ENCODE measurements at places on chromosomes 11 and 22.
A peak's percentile ranks its signal among the peaks of the same experiment; 100 is the strongest.

GRCh38 chr11:75557666-75558494 lies 4.2 kb upstream of the SERPINH1 start:
- no peak for DNase-seq

DNA sequence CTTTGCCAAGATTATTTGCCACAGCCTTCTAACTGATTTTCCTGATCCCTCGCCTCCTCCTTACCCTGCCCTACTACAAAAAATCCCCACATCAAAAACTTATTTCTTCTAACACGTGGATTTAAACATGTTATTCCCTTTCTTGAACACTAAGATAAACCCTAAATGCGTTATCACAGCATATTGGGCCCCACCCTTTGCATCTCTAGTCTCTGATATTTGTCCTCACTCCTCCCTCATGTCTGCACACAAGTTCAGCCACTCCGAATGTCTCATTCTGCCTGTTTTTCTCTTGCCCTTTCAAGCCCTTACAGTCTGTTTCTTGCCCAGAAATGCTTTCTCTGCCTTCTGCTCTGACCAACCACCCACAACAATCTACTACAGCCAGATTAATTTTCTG lies 10.6 kb upstream of the ACER3 start:
- DNase-seq, result no peak

- DNase-seq, result no peak
Measured at GRCh38 chr22:21455334-21456089, 11.7 kb upstream of the TMEM191C start.

GRCh38 chr11:9150926-9151325 lies 59.5 kb upstream of the SCUBE2 start:
- DNase-seq, result no peak

DNA sequence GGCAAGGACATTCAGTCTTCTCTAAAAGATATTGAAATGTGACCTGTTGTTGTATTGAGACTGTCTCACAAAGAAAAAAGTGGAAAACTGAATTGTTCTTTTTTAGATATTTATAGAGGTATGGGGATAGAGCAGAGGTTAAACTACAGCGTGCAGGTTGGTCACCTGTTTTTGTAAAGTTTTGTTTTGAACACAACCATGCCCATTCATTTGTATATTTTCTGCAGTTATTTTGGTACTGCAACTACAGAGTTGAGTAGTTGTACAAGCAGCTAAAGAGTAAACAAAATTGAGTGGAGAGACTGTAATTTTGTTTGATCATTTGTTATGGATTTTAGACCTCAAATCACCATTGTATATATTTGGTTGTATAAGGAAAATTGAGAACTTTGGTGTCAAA lies 11.3 kb downstream of the EED start:
- no peak for DNase-seq

- no peak for DNase-seq
Measured at GRCh38 chr11:33920838-33921613, 29.1 kb upstream of the LMO2 start.

- DNase-seq, result no peak
Measured at GRCh38 chr11:14261066-14261465, 97.9 kb downstream of the RRAS2 start.

- no peak for DNase-seq
Measured at GRCh38 chr22:32837142-32837541, 35.6 kb downstream of the TIMP3 start.

- DNase-seq, result no peak
Measured at GRCh38 chr11:2194877-2195755, 23.5 kb upstream of the TH start.

- DNase-seq, result no peak
Measured at GRCh38 chr11:97364047-97364446, 974.2 kb downstream of the JRKL start.

- no peak for DNase-seq
Measured at GRCh38 chr11:76236092-76236999, 30.0 kb upstream of the WNT11 start.

DNA sequence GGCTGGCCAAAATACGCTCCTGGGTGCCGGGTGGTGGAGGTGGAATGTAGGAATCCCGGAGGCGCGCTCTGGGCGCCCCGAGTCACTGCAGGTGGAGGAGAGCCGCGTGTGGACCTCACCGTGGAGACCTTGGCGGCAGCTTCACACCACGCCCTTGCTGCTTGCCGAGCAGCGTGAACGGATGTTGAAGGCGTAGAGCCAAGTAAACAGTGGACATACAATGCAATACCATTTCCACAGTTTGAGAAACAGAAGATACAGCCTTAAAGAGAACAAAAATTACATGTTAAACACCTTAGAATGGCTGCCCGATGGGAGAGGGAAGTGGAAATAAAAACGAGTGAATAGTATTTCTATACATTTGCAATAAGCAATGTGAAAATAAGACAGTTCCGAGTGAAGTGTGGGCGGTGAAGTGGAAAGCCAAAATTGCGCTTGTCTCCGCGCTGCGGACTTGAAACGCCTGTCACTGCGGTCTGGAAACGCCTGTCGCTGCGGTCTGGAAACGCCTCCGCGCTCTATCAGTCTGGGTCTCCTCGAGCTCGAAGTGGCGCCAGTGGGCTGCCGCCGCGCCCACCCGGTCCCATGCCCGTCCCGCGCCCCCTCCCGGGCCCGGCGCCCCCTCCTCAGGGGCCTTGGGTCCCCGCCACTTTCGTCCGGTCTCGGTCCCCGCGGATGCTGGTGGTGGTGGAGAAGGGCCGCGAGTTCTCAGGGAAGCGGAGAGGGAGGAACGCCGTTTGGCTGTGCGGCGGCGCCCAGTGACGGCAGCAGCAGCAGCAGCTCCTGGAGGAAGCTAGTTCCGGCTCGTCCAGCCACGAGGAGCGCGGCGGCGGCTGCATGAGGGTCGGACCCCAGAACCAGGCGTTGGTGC lies 1.6 kb downstream of the NCR3LG1 start:
- DNase-seq, result peak; percentile 50

- DNase-seq, result no peak
Measured at GRCh38 chr11:77828926-77829325, 8.0 kb downstream of the AAMDC start.

DNA sequence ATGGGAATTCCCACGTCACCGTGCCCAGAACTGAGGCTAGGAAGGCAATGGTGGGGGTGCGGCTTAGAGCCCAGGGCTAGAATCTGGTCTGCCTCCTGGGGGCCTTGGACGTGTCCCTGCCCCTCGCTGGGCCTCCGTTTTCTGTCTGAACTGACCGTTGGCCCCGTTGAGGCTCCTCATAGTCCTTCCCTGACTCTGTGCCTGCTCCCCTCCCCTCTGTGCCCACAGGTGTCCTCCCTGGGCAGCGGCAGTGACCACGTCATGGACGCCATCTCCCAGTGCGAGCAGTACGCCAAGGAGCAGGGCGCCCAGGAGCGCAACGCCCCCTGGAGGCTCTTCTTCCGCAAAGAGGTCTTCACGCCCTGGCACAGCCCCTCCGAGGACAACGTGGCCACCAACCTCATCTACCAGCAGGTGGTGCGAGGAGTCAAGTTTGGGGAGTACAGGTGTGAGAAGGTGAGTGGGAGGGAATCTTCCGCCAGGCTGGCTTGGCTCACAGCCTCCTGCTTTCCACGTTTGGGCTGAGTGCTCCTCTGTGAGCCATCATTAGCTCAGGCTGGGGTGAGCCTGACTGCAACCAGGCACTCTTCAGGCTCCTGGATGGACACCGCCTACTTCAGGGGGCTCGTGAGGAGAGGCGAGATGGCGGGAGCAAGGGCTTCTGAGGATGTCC lies 63.9 kb downstream of the MYO7A start:
- DNase-seq, result no peak

GRCh38 chr22:19761725-19762567 lies 1.4 kb downstream of the TBX1 start:
- DNase-seq, result no peak

- no peak for DNase-seq
Measured at GRCh38 chr11:69173925-69174581, 18.3 kb downstream of the SMIM38 start.

GRCh38 chr11:57938351-57938750 lies 85.3 kb upstream of the OR9Q1 start:
- DNase-seq, result no peak

DNA sequence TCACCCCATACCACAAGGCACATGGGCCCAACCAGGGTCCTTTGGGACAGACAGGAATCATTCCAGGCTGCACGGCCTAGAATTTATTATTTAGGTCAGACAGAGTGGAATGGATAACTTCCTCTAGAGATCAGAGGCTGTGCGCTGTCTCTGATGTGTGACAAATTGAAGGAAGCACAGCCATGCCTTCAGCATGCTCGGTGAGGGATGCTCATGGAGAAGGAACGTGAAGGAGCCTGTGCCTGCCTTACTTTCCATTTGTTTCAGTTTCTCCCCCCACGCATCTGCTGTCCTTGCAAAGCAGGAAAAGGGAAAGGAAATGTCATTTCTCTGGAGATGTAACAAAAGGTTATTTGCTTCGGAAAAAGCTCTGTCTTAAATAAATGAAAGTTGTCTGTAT lies 644.1 kb downstream of the OPCML start:
- no peak for DNase-seq

DNA sequence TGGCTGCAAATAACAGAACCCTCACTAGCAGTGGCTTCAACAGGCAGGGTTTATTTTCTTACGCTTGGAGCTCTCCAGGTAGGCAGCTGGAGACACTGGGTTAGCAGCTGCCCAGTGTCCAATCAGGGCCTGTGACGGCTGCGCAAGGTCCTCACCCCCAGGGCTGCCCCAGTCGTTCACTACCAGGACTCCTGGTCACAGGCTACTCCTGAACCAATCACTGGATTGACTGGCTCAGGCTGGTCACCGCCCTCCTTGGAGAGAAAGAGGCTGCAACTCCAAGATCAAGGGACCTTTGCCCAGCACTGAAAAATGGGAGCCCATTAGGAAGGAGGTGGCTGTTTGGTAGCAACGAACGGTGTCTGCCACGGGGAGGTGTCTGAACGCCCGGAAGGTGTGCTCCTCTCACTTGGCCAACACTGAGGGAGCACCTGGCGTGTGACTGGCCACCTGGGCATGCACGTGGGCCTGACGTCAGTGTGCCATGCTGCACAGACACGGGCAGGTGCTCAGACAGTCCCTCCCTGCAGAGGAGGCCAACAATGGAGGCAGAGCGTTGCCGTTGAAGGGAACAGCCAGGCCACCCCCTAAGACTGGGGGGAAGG lies 5.1 kb downstream of the ARSA start:
- no peak for DNase-seq

DNA sequence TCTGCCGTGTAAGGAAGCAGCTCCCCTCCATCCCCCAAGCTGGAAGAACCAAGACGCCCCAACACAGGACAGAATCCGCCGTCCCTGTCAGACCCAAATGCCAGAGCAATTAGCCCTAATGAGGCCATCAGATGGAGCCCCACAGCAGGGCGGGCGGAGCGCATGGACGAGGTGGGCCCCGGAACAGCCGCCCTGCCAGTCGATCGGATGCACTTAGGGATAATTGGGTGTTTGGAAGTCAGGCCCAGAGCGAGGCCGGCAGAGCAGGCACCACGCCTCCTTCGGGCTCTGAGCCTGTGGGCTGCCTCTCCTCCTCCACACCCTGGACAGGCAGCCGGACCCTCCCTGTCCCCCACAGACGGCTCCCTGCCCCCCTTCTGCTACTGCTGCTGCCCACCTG lies 5.5 kb upstream of the TH start:
- no peak for DNase-seq

- no peak for DNase-seq
Measured at GRCh38 chr11:71323876-71324526, 71.6 kb upstream of the SHANK2 start.

GRCh38 chr11:22133776-22134175 lies 59.1 kb upstream of the ANO5 start:
- no peak for DNase-seq

DNA sequence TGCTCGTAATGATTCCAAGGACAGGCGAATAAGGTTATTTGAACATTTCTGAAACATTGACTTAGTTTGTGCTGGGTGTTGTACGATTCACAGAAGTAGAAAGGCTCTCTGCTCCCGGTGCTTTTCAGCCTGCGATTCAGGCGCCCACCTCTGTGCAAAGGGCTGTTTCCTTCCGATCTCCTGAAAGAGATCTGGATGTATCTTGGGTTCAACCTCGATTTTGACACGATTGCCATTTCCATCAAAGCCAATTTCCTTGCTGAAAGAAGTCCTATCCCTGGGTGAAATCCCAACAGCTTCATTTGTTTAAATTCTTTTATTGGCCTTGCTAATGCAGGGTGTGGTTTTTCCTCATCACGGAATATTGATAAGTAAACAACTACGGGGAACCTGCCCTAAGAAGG lies 1.1 kb upstream of the ZC3H12C start:
- DNase-seq, result peak; percentile 31

GRCh38 chr11:8577791-8578581 lies 16.0 kb downstream of the STK33 start:
- no peak for DNase-seq

DNA sequence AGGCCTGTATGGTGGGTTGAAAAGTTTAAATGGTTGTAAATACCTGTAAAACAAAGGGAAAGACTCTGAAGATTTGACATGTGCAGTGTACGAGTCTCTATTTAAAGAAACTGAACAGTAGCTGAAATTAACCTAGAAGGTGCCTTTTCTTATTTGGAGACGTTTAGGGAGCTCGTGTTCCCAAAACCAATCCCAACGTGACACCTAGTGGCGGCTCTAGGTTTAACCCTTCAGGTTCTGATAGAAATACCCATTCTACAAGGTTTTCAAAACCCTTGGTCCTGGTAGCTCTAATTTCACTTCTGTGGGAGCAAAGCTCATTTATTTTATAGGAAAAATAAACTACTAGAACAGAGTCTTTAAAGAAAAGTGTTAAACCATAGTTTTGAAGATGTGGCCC lies 258.3 kb downstream of the LRRC4C start:
- DNase-seq, result peak; percentile 33

DNA sequence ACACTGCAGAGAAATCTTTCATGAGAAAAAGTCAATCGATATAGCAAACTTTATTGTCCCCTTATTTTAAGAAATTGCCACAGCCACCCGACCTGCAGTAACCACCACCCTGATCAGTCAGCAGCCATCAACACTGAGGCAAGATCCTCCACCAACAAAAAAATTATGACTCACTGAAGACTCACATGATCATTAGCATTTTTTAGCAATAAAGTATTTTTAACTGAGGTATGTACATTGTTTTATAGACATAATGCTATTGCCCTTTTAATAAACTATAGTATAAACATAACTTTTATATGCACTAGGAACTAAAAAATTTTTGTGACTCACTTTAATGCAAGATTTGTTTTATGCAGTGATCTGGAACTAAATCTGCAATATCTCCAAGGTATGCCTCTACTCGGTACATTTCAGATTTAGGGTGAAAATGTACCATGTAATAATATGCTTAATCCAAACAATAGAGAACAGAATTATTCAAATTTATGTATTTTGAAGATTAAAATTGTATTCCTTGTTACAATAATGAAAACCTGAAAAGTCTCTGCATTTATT lies 79.2 kb upstream of the CEP126 start:
- DNase-seq, result no peak
